Fibroblast of villous mesenchyme (primary cell): ENCODE measurements at places on chromosomes 12 and 14. TPM values are rescaled to one million over a fixed set of nuclear protein-coding genes. Genes with fewer than 3 reads are reported as not detected.

GRCh38 chr14:81219759-81220579, 790 bp downstream of the GTF2A1 start:
- DNase-seq = peak; percentile 23

NR2C1 gene
- 19.0 and 26.8 TPM in 2 replicates for total RNA-seq

DNA sequence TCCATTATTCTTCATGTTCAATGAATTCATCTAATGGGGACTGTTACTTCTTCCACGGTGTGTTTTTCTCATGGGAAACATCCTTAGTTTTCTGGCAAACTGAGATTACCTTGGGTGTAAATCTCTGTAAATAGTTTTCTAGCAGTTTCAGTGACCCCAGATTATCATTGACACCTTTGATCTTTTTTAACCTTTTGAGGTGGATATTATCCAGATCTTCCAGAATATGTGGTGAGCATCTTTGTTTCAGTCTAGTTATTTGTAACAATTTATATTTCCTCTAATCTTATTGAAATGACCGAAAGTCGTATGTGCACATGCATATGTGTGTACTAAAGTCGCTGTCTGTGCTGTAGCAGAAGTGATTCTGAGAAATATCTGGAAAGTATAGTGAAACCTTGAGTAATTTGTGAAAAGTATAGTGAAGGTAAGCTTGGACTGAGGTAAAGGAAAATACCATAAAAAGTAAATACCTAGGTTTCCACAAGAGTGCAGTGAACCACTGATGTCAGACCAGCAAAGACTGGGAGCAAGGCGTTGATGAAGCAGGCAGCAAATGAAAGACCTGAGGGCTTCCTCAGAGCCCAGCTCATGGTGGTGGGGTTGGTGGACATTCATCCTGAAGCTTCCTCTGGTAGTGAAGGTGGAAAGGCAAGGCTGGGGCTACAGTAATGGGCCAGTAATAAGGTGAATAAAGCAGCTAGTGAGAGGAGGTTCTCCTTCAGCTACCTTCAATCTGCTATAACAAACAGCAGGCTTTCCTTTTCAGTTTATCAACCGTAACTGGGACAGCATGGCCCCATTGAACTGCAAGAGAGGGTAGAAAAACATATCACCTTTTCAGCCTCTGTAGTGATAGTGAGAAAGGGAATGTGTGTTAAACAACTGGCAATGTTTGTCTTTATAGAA, 480.2 kb upstream of the FBXO33 start:
- no peak for DNase-seq

GRCh38 chr12:495466-495865, 35.7 kb downstream of the B4GALNT3 start:
- DNase-seq = no peak

PRIMA1 gene
- total RNA-seq = not detected in 2 replicates

PELI2 gene
- total RNA-seq = 3.0 and 5.2 TPM in 2 replicates

DNA sequence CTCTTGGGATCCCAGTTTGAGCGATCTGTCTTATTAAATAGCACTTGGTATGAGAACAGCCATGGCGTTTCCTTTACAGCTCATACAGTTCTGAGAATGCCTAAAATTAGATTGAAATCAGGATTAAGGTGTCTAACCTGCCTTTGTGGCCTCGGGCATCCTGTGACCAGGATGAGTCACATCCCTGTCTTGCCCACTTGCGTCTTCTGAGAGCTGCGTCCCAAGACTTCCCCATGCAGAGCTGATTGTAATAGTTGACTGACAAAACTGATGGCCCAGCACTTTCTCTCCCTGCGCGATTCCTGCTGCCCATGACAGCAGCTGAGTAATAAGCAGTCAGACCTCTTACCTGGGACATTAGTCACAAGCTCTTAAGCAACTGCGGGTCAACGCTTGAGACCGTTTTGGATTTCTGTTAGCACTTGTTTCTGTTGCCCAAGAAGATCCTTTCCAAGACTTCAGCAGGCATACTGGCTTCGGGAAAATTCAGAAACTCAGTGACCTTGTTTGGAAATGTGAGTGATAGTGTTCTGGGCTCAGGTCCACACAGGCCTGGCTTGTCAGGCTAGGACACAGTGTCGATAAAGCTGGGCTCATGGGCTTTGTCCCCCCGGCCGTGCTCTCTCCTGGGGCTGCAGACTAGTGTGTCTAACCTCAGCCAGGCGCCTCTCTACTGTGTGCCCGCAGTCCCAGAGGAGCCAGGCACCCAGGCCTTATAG, 169.9 kb upstream of the HIF1A start:
- DNase-seq = peak; percentile 78

DNA sequence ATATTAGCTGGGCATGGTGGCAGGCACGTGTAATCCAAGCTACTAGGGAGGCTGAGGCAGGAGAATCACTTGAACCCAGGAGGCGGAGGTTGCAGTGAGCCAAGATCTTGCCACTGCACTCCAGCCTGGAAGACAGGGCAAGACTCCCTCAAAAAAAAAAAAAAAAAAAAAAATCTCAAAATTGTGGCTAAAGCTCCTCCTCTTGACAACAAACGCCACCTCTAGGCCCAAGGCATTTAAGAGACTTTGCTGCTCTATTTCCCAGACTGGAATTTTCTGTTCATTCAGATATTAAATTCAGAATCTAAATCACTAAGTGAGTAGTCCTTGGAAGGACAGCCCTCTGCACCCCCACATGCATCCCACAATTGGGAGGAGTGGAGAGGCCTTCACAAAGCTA, 1.4 kb downstream of the ZFYVE1 start:
- peak; percentile 27 for DNase-seq

TECPR2 gene
- total RNA-seq = 18.0 and 19.9 TPM in 2 replicates

MAP3K12 gene
- 35.8 and 41.0 TPM in 2 replicates for total RNA-seq

DNA sequence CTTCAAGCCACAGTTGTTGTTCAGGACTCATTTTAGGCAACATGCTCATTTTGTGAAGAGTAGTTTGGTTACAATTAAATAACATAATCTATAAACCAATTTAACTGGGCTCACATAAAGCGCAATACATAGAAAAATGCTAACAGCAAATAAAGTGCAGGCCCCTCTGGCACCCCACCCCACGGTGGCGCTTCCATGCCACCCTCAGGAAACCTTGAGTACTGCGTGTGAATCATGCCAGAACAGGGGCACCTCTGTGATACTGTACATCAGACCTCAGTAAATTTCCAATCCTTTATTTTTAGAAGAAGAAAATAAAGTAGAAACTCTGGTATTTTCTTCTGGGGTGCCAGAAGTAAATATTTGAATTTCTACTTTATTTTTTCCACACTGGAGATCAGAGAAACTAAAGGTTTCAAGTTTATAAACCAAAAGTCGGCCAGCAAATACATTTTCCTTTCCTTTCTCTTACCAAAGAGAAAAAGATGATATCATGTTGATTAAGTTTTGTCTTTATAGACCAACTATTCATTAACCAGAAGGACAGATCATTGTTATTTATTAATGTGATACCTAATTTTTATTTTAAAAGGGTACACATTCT, 316.8 kb downstream of the PAWR start:
- DNase-seq = peak; percentile 7

DNA sequence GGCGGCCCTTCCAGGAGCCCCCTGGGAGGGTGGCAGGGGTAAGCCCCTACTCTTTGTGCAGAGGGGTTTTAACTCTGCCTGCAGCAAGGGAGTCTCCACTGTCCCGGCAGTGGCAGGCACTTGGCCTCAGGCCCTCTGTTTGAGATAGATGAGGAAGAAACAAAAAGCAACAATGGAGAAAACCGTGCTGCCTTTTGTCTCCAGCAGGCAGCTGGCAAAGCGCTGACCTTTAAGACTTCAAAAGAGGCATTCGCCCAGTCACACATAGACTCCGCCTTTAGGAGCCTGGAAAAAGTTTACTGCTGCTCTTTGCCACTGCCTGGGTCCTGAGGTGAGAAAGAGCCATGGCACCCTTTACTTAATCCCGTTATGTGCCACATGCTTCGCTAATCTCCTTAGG, 158.2 kb upstream of the NTF3 start:
- DNase-seq = no peak

GRCh38 chr14:33931461-33931860, 19.4 kb downstream of the EGLN3 start:
- DNase-seq = no peak

GRCh38 chr12:60345442-60345841, 749.6 kb downstream of the SLC16A7 start:
- no peak for DNase-seq

DNA sequence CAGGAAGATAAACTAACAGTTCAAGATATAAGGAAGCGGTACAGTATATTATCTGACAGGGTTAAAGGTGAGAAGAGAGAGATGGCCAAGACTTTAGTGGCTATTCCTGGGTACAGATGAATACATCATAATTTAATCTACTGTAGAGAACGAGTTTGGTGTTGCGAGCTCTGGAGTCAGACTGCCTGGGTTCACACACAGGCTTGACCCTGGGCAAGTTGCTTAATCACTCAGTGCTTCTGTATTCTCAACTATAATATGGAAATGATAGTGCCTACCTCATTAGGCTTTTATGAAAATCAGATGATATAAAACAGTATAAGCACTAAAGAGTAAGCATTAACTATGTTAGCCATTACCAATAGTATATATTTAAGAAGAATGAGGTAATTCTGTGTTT, 3.5 kb downstream of the PPM1H start:
- no peak for DNase-seq

WNK1 gene
- 70.5 and 92.4 TPM in 2 replicates for total RNA-seq

- DNase-seq = no peak
Measured at GRCh38 chr14:88683119-88683518, 109.6 kb downstream of the EML5 start.

- peak; percentile 33 for DNase-seq
Measured at GRCh38 chr12:45343269-45344051, 127.6 kb downstream of the ANO6 start.

- DNase-seq = no peak
Measured at GRCh38 chr14:98634043-98634820, 637.8 kb downstream of the BCL11B start.
